Stimulated activated CD8-positive, alpha-beta memory T cell treated with anti-CD3 and anti-CD28 coated beads, Interleukin-12 subunit alpha, Interleukin-12 subunit beta, amount 100 ng/mL, for 4 hours (primary cell): ENCODE measurements at places on chromosomes 3 and 15.

DNA sequence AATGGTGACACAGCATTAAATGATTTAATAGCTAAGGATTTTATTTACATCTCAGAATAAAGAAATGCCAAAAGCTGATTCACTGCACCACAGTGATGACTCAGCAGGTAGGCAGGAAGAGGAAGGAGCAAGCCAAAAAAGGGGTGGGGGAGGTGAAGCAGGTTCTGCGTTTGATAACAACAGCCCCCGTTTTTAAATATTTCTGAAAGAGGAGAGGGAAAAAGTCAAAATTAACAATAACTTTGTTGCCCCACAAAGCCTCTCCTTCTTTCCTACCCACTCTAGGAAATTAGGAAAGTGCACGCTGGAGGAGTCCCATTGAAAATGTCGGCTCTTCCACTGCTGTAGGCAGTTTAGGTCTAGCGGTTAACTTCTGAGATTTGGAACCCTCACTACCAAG is 9.9 kb upstream of the CCDC54 start:
- no peak for DNase-seq

- no peak for DNase-seq
These were observed 16.5 kb downstream of the ALPK3 start for GRCh38 chr15:84833447-84834228.

GRCh38 chr3:97515076-97515475 is 249.5 kb upstream of the ARL6 start:
- no peak for DNase-seq

DNA sequence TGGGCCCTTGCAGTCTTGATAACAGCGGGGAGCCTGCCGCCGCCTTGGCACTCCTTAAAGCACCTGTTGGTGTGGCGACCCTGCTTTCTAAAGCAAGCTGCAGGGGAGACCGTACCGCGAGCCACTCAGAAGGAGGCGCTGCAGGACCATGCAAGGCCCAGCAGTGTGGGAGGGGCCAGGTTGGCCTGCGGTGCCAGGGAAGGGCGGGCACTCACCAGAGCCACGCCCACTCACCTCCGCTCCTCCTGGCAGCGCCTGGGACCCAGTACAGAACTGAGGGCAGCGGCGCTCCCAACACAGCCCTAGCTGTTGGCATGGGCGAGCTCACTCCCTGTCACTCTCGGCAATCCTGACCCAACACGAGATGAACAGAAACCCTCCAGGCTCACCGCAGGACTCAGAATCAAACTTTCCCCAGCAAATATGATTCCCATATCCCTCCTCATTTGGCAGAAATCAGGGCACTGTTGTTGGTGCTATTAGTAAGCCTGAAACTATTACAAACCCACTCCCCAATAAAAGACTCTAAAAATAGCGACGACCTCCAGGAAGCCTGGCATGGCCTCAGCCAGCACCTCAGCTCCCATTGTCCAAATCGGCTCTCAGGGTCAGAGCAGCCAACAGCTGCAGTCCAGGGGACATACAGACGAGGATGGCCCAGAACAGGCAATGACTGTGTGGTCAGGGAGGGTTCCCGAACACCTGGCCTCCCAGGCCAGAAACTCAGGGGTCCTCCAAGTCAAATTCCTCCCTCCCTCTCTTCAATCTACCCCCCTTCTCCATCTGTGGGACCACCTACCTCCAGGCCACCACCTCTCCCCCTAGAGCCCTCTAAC is 77.2 kb downstream of the TBC1D2B start:
- DNase-seq: peak; percentile 53

DNA sequence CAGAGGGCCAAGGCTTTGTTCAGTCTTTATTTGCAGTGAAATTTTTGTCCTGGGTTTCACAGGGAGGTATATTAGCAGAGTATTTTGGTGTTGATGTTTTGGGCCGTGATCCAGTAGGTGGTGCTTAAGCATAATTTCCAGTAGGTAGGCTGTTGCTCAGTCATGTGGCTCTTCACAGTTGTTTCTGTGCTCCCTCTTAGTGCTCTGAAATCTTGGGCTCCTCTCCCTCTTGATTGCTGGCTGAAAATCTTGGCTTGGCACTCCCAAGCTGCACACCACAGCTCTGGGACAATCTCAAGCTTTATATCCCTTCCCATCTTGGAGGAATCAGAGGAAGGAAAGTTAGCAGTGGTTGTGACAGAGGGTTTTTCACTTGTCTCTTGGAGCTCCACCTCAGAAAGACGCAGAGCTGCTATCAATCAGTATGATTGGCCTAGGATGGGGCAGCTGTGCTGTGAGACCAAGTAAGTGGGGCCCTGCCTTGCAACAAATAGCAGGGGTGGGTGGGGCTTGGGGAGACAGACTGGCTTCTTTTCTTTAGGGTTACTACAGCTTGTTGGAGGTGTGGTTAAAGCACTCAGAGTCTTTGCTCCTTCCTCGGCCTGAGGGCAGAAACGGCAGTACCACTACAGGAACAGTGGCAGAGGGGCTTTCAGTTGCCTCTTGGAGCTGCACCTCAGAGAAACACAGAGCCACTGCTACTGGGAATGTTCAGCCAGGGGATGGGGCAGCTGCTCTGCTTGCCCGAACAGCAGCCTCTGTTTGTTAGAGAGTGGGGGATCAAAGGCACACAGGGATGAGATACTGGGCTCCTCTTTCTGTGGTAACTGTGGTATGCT is 627.0 kb downstream of the SI start:
- DNase-seq: no peak

DNA sequence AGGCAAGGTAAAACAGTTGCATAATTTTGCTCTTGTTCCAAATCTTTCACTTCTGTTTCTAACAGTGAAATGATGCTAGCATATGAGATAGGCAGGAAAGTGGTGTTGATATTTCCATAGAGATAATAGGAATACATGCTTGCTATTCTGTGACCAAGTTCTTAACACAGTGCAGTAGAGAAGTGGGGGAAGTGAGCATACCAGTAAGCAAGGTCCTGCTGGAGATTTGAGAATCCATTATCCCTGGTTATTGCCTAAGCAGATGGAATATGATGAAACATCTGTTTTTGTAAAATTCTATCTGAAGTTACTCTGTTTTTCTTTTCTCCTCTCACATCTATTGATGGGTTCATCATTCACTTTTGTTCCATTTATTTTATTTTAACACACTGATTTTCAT is 28.7 kb downstream of the USP8 start:
- DNase-seq: no peak

DNA sequence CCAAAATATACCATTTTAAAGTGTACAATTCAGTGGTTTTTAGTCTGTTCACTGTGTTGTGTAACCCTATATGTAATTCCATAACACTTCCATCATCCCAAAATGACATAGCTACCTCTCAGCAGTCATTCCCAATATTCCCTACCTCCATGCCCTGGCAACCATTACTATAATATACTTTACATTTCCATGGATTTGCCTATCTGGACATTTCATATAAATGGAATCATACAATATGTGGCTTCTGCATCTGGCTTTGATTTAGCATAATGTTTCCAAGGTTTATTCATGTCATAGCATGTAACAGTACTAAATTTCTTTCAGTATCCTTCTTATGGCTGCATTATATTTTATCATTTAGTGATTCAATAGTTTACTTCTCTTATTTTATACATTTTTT is 25.3 kb downstream of the FAM98B start:
- DNase-seq: no peak

DNA sequence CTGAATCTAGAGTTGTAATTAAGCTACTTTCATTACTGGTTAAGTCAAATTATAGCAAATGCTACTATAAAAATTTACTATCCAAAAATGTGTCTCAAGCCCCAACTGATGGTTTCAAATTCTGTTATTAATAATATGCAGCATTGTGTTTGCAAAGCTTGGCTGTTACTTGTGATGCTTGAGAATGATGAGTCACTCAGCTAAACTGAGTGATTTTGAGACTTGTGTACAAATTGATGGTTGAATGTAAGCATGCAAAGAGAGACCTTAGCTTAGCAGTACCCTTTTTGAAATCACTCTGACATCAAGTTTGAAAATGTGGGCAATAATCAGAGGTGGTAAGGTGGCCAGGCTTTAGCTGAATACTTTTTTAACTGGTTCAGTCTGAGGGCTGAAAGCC is 27.6 kb downstream of the OPA1 start:
- DNase-seq: no peak

GRCh38 chr3:122800706-122801237 is 5.9 kb downstream of the SLC49A4 start:
- no peak for DNase-seq

DNA sequence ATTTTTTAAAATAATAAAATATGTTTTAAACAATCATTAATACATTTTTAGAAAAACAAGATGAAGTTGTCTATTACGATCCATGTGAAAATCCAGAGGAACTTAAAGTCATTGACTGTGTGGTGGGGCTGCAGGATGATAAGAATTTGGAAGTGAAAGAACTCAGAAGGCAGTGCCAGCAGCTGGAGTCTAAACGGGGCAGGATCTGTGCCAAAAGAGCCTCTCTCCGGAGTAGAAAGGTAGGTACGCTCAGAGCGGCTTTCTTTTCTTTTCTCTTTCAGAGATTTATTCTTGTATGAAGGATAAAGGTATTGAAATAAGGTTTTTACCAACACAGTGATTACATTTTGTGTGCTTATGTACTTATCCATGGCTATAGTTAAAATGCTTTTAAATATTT is 13.6 kb downstream of the WHAMM start:
- DNase-seq: no peak

DNA sequence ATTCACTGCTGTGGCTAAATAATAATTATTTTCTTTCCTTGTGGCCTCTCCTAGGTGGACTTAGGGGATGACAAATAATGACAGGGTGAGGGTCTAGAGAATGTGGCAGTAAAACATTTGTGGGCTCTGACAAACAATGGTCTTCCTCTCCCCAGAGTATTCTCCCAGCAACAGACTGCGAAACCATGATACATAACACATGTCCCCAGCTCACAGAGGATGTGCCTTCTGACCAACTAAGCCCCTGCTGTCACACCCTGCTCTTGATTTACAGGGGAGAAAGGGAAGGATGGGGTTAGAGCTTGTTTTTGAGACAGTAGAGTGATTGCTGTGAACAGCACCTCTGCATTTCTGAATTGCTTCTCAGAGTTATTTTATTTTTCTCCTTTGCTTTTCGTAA is 116.6 kb upstream of the CTDSPL start:
- DNase-seq: no peak

- DNase-seq: no peak
These were observed 35.6 kb upstream of the RAB11A start for GRCh38 chr15:65833501-65834205.

DNA sequence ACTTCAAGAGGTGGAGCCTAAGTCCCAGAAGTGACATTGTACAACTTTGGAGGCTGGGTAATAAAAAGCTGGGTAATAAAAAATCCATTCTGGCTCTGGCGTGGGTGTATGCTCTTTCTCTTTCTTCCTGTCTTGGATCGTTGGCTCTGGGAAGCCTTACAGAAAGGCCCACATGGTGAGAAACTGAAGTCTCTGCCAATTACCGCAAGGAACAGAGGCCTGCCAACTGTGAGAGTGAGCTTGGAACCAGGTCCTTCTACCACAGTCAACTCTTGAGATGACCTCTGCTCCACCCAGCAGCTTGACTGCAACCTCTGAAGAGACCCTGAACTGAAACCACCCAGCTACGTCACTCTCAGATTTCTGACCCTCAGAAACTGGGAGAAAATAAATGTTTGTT is 51.0 kb downstream of the NR2F2 start:
- DNase-seq: no peak

DNA sequence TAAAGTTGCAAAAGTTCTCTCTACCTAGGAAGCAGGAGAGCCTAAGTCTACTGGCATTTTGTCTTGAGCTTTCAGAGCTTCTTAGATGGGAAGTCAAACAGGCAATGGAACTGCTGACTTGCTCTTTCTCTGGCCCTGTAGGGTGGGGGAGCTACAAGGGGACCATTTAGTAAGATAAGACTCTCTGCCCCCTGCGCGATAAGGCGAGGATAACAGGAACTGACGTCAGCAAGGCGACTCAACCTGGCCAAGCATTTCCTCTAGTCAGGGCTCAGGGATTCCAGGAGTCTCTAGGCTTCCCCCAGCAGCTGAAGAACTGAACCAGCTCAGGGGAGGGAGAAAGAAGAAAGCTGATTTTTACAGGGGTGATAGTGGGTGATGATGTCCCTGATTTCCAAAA is 5.8 kb downstream of the RARB start:
- DNase-seq: no peak

DNA sequence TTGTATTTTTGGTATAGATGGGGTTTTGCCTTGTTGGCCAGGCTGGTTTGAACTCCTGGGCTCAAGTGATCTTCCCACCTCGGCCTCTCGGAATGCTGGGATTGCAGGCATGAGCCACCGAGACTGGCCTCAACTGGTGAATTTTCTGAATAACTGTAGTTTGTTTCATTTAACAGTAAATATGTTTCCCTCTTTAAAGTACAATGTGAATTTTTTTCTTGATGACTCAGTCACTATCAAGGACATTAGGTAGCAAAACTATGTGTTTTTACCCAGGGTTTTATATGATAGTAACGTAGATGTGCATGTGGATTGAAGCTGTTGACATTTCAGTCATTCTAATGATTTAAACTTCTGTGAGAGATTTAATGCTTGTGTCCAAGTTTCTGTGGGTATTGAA is 40.2 kb upstream of the MAPKBP1 start:
- no peak for DNase-seq
